ENCODE measurements at places on chromosomes 1 and 21.

- DNase-seq: no peak
These were observed 299.7 kb downstream of the GRIK1 start for GRCh38 chr21:29640080-29640508.

- no peak for DNase-seq
These were observed 6.4 kb upstream of the KANK4 start for GRCh38 chr1:62325681-62326080.

- DNase-seq: no peak
These were observed 17.1 kb upstream of the ZBTB21 start for GRCh38 chr21:42027085-42027821.

DNA sequence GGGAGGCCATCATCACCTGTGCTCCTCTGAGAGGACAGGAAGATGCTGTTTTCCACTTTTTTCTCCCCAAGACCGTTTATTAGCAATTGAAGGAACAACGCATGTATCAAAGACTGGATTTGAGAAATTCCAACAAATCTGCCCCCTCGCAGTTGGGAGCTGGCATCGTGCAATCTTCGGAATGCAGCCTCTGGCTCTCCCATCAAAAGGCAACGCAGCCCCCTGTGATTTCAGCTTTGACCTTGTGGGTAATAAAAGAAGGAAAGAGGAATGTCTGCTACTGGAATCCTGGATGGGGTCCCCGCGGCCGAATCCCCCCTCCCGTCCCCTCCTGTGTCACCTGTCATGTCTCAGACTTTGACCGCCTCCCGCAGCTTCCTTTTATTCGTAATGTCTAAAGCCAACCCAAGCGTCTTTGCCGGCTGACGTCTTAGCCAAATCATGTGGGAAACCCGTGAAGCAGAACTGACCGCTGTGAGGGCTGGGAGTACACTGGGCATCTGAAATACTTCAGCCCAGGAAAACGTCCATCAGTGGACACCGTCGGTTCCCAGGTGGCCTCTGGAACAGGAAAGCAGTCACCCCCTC lies 101.5 kb downstream of the WDR4 start:
- no peak for DNase-seq

- DNase-seq: no peak
These were observed 5.0 kb downstream of the SLC19A1 start for GRCh38 chr21:45537111-45537745.

DNA sequence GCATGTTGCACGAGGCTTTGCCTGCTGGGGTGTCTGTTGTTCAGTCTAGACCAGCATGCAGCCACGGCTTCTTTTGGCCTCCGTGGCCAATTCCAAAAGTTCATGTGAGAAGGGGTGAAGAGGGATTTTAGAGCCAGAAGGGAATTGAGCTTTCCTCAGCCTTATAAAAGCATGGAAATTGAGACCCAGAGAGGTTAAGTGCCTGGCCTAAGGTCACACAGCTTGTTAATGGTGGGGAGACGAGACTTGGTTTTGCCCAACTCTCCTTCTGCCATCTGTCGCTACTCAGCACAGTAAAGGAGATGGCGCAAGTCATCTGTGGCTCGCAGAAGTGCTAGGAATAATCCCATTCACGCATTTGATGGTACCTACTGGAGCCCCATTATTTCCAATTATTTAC lies 25.7 kb downstream of the ZBTB18 start:
- no peak for DNase-seq

GRCh38 chr1:166925810-166926478 lies 49.4 kb downstream of the ILDR2 start:
- no peak for DNase-seq

All from SK-N-MC (cell line).